ENCODE measurements at places on chromosomes 16 and 17.

DNA sequence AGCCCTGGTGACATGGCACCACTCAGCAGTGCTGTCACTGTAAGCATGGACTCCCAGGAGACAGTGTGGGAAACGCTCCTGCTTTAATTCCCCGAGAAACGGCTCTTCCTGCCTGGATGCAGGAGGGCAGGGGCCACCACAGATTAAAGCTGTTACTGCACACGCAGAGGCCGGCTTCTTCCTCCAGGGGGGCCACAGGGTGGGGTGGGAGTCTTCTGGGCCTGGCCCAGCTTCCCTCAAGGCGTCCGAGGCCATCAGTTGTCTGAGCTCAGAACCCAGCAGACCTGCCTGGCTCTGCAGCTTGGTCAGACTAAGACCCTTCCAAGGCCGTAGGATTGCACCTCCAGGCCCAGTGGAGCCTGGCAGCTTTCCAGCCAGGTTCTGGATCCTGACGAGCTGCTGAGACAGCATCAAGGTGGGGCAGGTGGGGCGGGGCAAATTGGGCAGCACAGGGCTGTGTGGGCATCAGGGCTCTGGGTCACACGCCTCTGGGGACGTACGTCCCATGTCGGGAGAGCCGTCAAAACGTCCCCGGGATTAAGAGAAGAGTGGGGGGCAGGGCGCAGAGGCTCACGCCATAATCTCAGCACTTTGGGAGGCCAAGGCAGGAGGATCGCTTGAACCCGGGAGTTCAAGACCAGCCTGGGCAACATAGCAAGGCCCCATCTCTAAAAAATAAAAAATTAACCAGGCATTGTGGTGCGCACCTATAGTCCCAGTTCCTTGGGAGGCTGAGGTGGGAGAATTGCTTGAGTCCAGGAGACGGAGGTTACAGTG is 5.0 kb upstream of the CAPN15 start:
- no peaks in the 10 kb centered on the region for H3K27me3 ChIP-seq
- H3K27ac ChIP-seq: no peak overlapping the region
- H3K36me3 ChIP-seq: peaks cover 8% of the 10 kb centered on the region
- no peak for ATAC-seq
- H3K4me1 ChIP-seq: peaks cover 8% of the 10 kb centered on the region

GRCh38 chr16:86529160-86529559 is 18.8 kb downstream of the FOXF1 start:
- no peak overlapping the region for H3K4me3 ChIP-seq
- ATAC-seq: no peak
- H3K4me1 ChIP-seq: no peaks in the 10 kb centered on the region
- no peaks in the 10 kb centered on the region for H3K27me3 ChIP-seq
- no peak overlapping the region for H3K27ac ChIP-seq

DNA sequence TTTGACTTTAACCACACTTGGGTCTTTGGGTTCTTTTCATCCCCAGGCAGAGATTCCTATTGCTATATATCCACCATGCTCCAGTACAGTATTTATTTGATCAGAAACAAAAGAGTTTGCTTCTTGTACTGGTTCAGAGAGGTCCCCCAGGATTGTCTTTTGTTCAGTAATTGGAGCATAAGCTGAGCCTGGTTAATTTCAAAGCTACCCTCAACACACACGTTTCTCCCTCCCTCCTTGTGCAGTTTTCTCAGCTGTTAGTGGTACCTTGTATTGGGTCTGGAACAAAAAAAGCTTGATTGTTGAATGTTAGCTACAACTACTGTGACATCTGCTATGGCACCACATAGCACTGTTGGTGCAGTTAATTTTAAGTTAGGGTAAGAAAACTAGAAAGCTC is 50.0 kb downstream of the NUP93 start:
- no peak overlapping the region for H3K27ac ChIP-seq
- H3K4me3 ChIP-seq: no peak overlapping the region
- ATAC-seq: no peak
- H3K4me1 ChIP-seq: peaks cover 23% of the 10 kb centered on the region
- H3K36me3 ChIP-seq: no peaks in the 10 kb centered on the region

- H3K27me3 ChIP-seq: no peaks in the 10 kb centered on the region
- peak; percentile 18 for ATAC-seq
- no peak overlapping the region for H3K27ac ChIP-seq
- H3K4me3 ChIP-seq: no peak overlapping the region
- H3K4me1 ChIP-seq: no peaks in the 10 kb centered on the region
Observed at GRCh38 chr16:58970775-58971174, 236.7 kb upstream of the GOT2 start.

GRCh38 chr16:75279305-75279704 is 27.9 kb upstream of the BCAR1 start:
- no peak for ATAC-seq
- H3K36me3 ChIP-seq: no peaks in the 10 kb centered on the region
- peaks cover 6% of the 10 kb centered on the region for H3K4me1 ChIP-seq

GRCh38 chr17:57909551-57909950 is 45.7 kb downstream of the CUEDC1 start:
- no peaks in the 10 kb centered on the region for H3K4me1 ChIP-seq
- H3K4me3 ChIP-seq: no peak overlapping the region
- no peak overlapping the region for H3K27ac ChIP-seq
- peaks cover 4% of the 10 kb centered on the region for H3K27me3 ChIP-seq
- no peak for ATAC-seq

- no peaks in the 10 kb centered on the region for H3K4me1 ChIP-seq
- H3K36me3 ChIP-seq: no peaks in the 10 kb centered on the region
- H3K4me3 ChIP-seq: no peak overlapping the region
- H3K27ac ChIP-seq: no peak overlapping the region
- no peak for ATAC-seq
Observed at GRCh38 chr16:76346210-76346609, 69.0 kb downstream of the CNTNAP4 start.

DNA sequence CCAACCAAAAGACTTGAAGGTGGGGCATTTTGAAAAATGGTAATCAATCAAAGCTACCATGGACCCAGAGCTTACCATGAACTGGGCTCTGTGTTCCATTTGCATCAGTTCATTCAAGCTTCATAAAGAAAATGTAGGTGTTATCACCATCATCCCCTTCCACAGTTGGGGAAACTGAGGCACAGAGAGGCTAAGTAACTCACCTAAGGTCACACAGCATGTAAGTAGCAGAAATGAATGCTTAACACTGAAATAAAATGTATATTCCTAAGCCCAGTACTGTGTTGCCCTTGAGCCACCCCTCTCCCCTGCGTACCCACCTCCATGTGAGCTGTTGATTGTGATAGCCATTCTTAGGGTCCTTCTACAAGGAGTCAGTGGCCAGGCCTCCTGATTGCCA is 83.6 kb downstream of the VAT1L start:
- no peaks in the 10 kb centered on the region for H3K36me3 ChIP-seq
- H3K27me3 ChIP-seq: peaks cover 20% of the 10 kb centered on the region
- ATAC-seq: no peak
- H3K27ac ChIP-seq: no peak overlapping the region

- H3K4me3 ChIP-seq: no peak overlapping the region
- ATAC-seq: no peak
- H3K36me3 ChIP-seq: no peaks in the 10 kb centered on the region
- H3K4me1 ChIP-seq: no peaks in the 10 kb centered on the region
- H3K27ac ChIP-seq: no peak overlapping the region
Observed at GRCh38 chr16:85436636-85437165, 176.4 kb upstream of the GSE1 start.

- no peaks in the 10 kb centered on the region for H3K27me3 ChIP-seq
- H3K4me1 ChIP-seq: no peaks in the 10 kb centered on the region
- no peak overlapping the region for H3K27ac ChIP-seq
- H3K36me3 ChIP-seq: no peaks in the 10 kb centered on the region
- H3K4me3 ChIP-seq: no peak overlapping the region
Observed at GRCh38 chr16:8109510-8110369, 480.6 kb downstream of the TMEM114 start.

GRCh38 chr16:77191259-77191969 is 424 bp downstream of the MON1B start:
- peaks cover 20% of the 10 kb centered on the region for H3K4me1 ChIP-seq
- peak overlapping the region; percentile 91 for H3K4me3 ChIP-seq
- peak overlapping the region; percentile 99 for H3K27ac ChIP-seq
- no peak for ATAC-seq
- peaks cover 56% of the 10 kb centered on the region for H3K36me3 ChIP-seq

GRCh38 chr17:45164734-45165269 is 3.1 kb downstream of the HEXIM2 start:
- H3K4me3 ChIP-seq: no peak overlapping the region
- H3K4me1 ChIP-seq: peaks cover 5% of the 10 kb centered on the region
- no peaks in the 10 kb centered on the region for H3K27me3 ChIP-seq
- H3K27ac ChIP-seq: no peak overlapping the region

- H3K27me3 ChIP-seq: peaks cover 6% of the 10 kb centered on the region
- H3K4me3 ChIP-seq: no peak overlapping the region
- no peak overlapping the region for H3K27ac ChIP-seq
- ATAC-seq: no peak
Observed at GRCh38 chr17:74703311-74703710, 9.4 kb downstream of the CD300LF start.

DNA sequence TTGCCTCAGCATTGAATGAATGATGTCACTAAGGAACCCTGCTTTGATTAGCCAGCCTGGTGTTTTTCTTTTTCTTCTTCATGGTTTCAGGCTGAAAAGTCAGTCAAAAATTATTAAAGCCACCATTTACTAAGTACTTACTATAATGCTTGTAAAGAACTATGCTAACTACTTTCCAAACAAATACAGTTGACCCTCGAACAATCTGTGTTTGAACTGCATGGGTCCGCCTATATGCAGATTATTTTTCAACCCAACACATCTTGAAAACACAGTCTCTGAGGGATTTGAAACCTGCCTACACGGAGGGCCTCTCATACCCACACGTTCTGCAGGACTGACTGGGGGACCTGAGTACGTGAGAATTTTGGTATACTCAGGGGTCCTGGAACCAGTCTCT is 136.3 kb downstream of the PARN start:
- no peak overlapping the region for H3K4me3 ChIP-seq
- H3K4me1 ChIP-seq: peaks cover 41% of the 10 kb centered on the region
- H3K27me3 ChIP-seq: no peaks in the 10 kb centered on the region

DNA sequence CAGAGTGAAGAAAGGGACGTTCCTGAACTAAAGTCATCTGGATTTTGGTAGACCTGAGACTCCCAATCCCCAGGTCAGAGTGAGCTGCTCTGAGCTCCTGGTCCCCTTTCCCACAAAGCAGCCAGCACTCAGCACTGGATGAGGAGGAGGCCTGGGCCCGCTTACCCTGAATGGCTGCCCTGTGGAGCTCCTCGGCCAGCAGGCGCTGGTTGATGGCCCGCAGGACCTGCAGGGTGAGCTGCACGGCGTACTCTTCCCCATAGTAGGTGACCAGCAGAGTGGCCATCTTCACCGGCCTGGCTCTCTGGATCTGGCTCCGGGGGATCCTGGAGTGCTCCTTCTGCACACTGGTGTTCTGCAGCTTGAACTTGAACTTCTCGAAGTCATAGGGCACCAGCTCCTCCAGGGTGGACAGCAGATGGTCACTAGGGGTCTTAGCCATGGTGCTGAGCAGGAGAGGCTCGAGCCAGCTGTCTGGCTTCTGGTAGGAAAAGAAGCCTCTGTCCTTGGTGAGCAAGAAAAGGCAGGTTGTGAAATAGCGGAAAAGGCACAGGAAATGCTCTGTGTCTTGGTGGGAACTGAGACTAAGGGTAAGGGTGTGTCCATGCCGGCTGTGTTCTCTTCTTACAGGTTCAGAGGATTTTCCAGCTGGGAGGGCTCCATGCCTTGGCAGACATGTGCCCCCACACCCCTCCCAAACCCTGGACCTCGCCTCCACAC is at the start of gene MEFV:
MEFV (minus strand) TSS at position 488 of the 720 bp plus-strand sequence; CDS start at position 442, 46 bp downstream.
- H3K27ac ChIP-seq: no peak within 1 kb of the TSS
- no peaks in the 10 kb centered on the region for H3K36me3 ChIP-seq
- H3K27me3 ChIP-seq: no peaks in the 10 kb centered on the region
- no peak within 1 kb of the TSS for H3K4me3 ChIP-seq
- no peak for ATAC-seq

DNA sequence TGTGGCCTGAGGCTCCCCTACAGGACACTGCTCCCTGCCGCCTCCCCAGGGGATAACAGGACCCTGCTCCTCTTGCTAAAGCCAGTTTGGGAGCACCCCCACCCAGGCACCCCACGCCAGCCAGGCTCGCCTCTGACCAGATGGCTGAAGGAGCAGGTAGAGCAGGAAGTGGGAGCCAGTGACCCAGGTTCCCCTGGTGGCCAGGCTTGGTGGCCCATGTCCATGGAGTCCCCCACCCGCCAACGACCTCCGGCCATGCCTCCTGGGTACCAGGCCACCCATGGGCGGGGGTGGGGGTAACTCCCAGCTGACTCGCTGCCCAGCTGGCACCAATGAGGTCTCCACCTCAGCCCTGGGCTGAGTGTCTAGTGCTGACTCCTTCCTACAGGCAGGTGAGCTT is 10.0 kb downstream of the BCAR1 start:
- H3K4me1 ChIP-seq: no peaks in the 10 kb centered on the region
- no peaks in the 10 kb centered on the region for H3K27me3 ChIP-seq
- H3K4me3 ChIP-seq: no peak overlapping the region

DNA sequence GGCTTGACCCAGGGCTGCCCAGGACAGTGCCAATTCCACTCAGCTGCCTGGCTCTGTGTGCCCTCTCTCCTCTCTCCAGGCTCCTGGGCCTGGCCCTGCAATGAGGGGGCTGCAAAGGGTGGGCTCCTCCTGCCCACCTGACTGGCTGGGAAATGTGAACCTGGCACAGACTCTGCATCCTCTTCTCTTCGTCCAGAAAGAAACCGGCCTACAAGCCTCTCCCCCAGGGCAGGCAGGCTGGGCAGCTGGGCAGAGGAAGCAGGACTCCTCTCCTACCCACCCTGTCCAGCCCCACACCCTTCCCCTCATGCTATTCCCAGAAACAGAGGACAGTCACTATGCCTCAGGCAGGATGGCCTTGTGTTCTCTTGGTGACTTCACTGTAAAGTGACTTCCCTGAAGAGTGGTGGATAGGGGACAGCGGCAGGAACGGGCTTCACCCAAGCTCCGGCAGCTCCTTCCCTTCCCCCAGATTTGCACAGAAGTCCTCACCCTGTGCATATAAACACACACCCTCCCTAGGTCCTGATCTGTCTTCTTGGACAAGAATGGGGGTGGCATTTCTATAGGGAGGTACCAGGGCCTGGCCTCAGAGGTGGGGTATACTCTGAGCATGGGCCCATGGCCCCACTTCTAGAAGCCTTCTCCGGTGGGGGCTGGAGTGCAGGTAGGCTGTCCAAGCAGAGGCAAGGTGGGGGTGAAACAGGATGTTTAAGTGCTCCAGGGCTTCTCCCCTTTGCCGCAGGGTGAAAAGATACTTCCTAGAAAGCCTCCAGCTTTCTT is 4.9 kb upstream of the STAT5A start:
- no peak for ATAC-seq
- H3K27ac ChIP-seq: peak overlapping the region; percentile 37
- H3K27me3 ChIP-seq: no peaks in the 10 kb centered on the region
- peak overlapping the region; percentile 92 for H3K4me3 ChIP-seq
- no peaks in the 10 kb centered on the region for H3K4me1 ChIP-seq
- H3K36me3 ChIP-seq: peaks cover 41% of the 10 kb centered on the region

GRCh38 chr17:67253384-67253783 is 8.4 kb upstream of the HELZ start:
- H3K36me3 ChIP-seq: no peaks in the 10 kb centered on the region
- ATAC-seq: no peak
- H3K27me3 ChIP-seq: no peaks in the 10 kb centered on the region
- H3K4me1 ChIP-seq: peaks cover 9% of the 10 kb centered on the region
- H3K27ac ChIP-seq: no peak overlapping the region

DNA sequence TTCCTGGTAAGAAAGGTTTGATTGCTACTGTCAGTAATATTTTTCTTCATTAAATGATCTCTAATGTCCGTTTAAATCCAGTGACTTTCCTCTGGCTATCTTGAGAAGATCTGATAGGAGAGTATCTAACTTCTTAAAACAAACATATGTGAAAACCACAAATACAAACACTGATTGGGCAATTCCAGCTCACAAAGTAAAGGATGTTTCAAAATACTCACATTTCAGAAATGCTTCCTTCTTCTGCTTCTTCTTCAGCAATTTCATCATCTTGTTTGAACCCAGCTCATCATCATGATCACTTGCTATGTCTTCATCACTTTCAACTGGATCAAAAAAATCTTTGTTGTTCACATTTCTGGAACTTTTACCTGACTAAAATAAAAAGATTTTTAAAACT is 64.3 kb upstream of the RBL2 start:
- H3K4me3 ChIP-seq: no peak overlapping the region
- H3K36me3 ChIP-seq: no peaks in the 10 kb centered on the region
- no peak for ATAC-seq
